B cell (primary cell): ENCODE measurements at places on chromosomes 7 and 10.

GRCh38 chr7:98418271-98418635 lies 17.4 kb upstream of the BAIAP2L1 start:
- DNase-seq: no peak

DNA sequence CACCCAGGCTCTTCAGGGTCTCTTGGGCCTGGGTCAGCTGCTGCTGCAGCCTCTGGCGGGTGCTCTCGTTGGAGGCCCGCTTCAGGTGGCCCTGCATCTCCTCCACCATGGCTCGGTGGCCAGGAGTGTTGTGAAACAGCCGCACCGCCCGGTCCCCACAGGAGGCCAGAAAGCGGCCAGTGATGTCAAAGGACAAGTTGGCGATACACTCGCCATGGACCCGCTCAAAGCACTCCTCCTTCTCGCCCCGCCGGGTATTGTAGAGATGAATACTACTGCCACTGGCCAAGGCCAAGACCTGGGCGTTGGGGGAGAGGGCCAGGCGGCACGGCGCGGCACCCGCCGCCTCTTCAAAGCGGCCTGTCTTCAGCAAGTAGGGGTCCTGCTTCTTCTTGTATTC lies 7.9 kb downstream of the TBL2 start:
- DNase-seq: no peak

DNA sequence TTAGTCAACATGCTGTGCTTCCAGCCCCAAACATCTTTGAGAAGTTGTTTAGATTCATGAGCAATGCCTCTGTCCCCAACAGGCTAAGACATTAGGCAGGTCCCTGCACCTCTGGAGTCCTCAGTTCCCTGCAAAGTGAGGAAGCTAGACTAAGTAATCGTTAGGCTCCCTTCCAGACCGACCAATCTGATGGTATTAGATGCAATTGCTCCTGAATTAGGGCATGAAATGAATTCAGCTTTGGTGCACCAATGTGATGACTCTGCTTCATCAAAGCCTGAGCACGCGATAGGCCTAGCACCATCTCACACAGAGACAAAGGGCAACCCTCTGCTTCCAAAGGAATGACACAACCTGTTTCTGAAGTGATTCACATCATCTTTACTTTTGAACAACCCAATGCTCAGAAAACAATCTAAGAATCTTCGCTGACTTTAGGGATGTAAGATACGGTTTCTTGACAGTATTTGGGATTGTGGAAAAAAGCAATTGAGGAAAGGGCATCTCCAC lies 723 bp upstream of the TES start:
- peak; percentile 30 for DNase-seq

GRCh38 chr10:117754770-117755658 lies 212.5 kb downstream of the EMX2 start:
- DNase-seq: no peak

- DNase-seq: no peak
Observed at GRCh38 chr10:68153473-68154210, 44.4 kb downstream of the MYPN start.

GRCh38 chr7:25636168-25636567 lies 407.9 kb upstream of the NPVF start:
- DNase-seq: no peak

DNA sequence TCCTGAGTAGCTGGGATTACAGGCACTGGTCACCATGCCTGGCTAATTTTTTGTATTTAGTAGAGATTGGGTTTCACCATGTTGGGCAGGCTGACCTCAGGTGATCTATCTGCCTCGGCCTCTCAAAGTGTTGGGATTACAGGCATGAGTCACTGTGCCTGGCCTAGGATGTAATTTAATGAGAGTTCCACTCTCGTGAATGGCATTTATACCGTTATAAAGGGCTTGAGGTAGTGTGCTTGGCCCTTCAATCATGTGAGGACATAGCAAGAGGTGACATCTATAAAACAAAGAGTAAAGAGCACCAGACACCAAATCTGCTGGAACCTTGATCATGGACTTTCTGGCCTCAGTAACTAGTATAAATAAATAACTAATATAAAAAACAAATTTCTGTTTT lies 93.5 kb upstream of the PPP1R9A start:
- DNase-seq: no peak

GRCh38 chr7:98930921-98931320 lies 52.6 kb downstream of the TRRAP start:
- DNase-seq: peak; percentile 54

DNA sequence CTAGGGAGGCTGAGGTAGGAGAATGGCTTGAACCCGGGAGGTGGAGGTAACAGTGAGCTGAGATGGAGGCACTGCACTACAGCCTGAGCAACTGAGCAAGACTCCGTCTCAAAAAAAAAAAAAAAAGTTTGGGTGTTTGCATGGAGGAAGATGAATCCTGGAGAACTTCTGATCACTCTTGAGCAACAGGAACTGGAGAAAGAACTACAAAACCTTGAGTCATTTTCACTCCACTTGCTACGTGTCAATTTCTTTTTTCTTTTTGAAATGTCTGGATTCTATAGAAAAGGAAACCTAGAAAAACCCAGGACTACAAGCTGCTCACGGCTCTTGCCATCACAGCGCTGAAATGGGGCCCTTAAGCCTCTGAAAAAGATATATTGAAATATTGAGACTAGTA lies 189.6 kb upstream of the NRP1 start:
- no peak for DNase-seq

DNA sequence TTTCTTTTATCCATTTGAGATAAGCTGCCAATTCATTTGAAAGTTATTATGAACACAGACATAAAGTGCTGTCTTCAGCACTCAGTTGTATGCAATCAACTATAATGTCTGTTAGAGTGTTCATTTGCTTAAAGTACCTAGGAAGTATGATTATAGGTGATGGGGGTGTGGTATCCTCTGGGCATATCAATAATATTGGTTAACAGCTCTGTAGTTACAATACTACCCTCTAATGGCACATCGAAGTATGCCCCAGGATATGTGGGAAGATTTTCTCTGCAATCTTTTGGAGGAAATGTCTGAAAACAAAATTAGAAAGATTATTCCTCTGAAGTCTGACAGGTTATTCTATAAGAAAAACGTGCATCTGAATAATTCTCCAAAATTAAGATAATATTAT lies 429.7 kb downstream of the ARL4A start:
- DNase-seq: peak; percentile 18

GRCh38 chr10:104032144-104032775 lies 53.4 kb downstream of the COL17A1 start:
- no peak for DNase-seq

GRCh38 chr10:108052981-108053380 lies 888.5 kb upstream of the SORCS1 start:
- DNase-seq: no peak

GRCh38 chr10:27911539-27911938 lies 87.3 kb downstream of the ODAD2 start:
- DNase-seq: no peak

DNA sequence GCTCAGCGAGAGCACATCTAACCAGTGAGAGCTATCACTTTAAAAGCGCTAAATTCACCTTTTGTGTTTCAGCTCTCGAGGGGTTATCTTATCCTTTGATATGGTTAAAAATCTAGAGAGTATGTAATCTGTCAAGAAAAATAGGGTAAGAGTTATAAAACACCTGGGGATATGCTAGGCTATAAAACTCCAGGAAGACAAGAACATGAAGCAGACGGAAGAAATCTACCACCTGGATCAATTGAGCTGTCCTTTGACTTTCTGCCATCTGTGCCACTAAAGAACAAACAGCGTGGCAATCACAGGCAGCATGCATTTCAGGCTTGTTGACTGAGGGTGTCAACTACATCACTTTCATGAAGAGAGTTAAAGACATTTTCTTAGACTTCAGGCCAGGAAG lies 83.1 kb downstream of the ZNF248 start:
- no peak for DNase-seq

DNA sequence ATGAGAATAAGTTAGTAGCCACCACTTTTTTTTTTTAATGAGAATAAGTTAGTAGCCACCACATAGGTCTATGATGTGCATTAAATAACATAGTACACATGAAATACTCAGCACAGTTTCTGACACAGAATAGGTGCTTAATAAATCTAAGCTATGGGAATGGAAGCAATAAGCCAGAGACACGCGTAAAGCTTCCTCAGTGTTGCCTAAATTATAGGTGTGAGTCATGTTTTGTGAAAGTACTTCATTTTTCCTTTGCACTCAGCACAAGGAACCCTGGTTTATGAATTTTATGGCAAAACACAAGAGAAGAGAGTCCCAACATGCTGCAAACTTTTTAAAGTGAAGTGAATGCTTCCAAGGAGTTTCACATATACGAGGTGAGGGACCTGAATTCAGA lies 267.4 kb downstream of the RNLS start:
- DNase-seq: no peak

DNA sequence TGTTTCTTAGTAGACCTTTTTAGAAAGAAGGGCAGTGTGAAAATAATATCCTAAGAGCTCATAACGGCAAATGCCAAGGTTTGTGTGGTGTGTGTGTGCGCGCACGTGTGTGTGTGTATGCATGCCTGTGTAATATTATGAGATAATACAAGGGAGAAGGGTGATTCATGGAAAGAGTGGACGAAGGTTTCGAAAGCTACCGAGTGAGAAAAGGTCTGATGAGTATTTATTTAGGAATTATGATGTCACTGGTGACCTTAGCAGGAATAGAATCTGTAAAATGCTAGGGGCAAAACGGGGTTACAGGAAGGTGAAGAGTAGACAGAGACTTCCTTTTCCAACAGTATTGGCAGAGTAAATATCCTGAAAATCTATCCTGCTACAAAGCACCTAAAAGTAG lies 107.3 kb downstream of the AHR start:
- no peak for DNase-seq

DNA sequence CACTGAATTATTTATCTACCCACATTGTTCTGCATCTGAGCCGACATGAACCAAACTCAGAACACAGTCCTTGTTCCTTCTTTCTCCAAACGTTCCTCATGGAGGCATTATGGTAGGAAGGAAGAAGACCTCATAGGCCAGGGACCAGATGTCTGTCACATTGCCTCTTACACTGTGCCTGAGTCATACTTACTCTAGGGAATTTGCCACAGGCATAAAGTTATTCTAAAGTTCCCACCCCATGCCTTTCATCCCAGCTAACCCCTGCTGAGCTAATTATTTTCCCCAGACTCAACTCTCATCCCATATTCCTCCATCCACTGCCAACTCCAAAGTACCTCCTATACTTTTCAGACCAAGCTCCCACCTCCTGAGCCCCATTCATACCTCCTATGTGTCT lies 21.2 kb downstream of the MAT1A start:
- no peak for DNase-seq

DNA sequence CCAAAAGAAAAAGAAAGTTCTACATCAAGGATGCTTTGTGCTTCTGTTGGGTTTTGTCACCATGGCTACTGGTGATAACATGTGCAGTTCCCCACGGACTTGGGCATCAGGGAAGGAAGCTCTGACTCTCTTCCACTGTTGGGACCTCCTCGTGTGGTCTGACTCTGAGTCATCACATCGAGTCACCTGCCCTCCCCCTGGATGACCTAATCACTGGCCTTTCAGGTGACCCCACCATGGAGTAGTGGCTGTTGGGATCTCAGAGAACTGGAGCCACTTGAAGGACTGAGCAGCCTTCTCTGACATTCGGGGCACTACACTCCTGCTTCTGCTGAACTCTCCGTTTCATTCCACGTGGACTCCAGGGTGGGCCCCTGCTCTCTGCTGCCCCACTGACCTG lies 60.8 kb upstream of the DOCK1 start:
- DNase-seq: no peak

GRCh38 chr7:101302641-101303101 lies 18.9 kb downstream of the IFT22 start:
- DNase-seq: no peak

GRCh38 chr7:3861941-3862340 lies 560.9 kb downstream of the SDK1 start:
- DNase-seq: peak; percentile 15

DNA sequence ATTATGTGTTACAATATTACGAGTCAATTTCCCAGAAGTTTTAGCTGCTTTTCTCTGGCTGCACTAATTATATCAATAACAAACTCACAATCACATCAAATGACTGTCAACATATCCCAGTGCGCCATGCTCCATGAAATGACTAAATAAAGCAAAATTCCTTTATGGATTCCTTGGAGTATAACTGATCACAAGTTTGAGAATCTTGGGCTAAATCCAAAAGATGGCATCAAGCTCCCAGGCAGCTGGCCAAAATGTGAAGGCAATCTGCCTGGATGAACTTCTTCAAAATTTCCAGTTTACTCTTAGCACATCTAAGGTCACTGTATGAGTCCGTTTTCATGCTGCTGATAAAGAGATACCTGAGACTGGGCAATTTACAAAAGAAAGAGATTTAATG lies 210.8 kb downstream of the CCSER2 start:
- DNase-seq: no peak

DNA sequence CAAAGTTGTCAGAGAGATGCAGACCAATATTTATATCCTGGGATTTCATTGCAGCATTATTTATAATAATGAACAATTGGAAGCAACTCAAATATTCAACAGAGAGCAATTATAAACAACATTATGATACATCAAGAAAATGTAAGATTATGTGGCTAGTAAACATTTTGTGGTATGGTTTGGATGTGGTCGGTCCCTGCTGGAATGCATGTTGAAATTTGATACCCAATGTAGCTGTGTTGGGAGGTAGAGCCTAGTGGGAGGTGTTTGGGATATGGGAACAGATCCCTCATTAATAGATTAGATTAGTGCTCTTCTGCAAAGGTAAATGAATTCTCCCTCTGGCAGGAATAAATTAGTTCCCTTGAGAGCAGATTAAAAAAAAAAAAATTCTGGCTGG lies 350.9 kb downstream of the ANKRD30A start:
- no peak for DNase-seq

DNA sequence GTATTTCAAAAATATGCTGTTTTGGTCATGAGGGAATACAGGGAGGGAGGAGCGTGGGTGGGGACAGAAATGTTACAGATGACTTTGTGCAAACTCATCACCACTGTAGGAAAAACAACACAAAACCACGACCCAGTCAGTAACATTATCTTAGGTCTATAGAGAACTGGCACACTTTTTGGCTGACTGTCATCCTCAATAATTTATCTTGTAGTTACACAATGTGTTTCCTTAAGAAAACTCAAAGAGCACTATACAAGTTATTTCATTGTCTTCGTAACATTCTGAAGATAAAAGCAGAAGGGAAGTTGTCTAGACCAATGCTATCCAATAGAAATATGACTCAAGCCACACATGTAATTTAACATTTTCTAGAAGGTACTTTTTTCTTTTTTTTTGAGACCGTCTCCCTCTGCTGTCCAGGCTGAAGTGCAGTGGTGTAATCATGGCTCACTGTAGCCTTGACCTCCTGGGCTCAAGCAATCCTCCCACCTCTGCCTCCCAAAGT lies 16.9 kb upstream of the CDK14 start:
- DNase-seq: no peak

DNA sequence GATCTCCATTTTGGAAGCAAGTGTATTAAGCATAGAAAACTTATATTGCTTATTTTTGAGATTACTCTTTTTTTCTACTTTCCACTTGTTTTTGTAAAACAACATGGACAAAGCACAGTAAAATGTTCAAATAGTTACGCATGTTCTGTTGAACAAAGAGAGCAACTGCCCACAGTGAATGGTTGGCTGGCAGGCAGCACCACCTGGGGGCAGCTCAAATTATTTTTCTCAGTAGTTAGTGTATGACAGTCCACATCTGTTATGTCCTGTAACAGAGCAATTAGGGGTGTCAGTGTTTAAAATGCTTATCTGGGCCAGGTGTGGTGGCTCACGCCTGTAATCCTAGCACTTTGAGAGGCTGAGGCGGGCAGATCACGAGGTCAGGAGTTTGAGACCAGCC lies 46.1 kb upstream of the CACUL1 start:
- peak; percentile 15 for DNase-seq

GRCh38 chr7:45884136-45884535 lies 4.2 kb upstream of the IGFBP1 start:
- DNase-seq: no peak

- DNase-seq: no peak
Observed at GRCh38 chr10:74083304-74083703, 67.3 kb downstream of the AP3M1 start.
